ENCODE measurements at places on chromosomes 1 and 21. TPM values are rescaled to one million over a fixed set of nuclear protein-coding genes. Genes with fewer than 3 reads are reported as not detected.

DNA sequence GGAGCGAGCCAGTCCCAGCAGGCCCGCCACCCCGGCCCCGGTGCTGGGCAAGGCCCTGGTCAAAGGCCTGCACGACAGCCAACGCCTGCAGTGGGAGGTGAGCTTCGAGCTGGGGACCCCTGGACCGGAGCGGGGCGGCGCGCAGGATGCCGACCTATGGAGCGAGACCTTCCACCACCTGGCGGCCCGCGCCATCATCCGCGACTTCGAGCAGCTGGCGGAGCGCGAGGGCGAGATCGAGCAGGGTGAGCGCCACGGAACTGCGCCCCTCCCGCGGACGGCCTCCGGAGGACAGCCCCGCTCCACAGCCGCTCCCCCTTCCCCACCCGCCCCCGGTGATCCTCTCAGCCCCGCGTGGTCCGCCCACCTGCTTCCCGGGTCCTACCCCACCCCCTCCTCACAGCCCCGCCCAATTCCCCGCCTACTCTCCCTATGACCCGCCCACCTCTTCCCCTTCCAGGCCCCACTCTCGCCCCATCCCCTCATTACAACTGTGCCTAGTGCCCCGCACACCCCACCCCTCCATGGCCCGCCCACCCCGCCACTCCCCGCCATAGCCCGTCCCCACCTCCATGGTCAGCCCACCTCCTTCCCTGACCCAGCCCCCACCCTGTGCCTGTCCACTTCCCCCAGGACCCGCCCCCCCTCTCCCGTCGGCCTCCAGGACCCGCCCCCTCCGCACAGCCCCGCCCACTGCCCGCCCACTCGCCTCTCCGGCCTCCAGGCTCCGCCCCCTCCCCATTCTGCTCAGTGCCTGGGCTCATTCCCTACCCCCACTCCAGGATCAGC lies 52.7 kb downstream of the VWA5B1 start:
- no peak for DNase-seq

DNA sequence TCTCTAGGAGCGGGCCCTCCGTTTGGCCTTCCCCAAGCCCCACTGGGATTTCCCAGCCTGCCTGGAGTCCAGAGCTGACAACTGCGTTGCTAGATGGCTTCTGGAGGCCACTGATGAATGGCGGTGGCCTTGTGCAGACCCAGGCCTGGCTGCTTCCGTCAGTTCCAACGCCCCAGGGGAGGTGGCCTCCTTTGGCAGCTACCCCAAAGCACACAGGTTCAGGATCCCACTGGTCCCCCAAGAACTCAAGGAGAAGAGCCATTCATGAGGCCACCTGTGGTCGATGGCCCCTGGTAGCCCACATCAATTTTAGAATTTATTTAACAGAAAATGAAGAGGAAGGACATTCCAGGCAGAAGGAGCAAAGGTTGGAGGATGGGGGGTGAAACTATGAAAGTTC lies 85.2 kb downstream of the LACTBL1 start:
- DNase-seq, result no peak

DNA sequence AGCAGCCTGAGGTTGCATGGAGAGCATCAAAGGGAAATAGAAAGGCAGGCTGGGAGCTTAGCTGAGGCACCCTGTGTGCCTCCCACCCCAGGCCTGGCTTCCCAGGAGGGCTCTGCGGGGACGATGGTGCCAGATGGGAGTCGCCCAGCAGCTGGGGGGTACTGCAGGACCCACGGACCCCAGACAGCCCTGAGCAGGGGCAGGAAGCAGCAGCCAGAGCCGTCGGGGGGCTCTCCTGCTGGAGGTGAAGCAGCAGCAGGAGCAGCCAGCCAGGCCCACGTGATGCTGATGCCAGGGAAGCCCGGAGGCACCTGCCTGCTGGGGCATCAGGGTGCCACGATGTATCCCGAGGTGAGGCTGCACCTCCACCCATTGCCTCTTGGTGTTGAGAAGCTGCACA lies 20.4 kb downstream of the RAP1GAP start:
- DNase-seq, result no peak

Gene SPATA21
- not detected for total RNA-seq

Measured in occipital lobe (tissue), 3 donors.